ENCODE measurements at places on chromosomes 12 and 14.

DNA sequence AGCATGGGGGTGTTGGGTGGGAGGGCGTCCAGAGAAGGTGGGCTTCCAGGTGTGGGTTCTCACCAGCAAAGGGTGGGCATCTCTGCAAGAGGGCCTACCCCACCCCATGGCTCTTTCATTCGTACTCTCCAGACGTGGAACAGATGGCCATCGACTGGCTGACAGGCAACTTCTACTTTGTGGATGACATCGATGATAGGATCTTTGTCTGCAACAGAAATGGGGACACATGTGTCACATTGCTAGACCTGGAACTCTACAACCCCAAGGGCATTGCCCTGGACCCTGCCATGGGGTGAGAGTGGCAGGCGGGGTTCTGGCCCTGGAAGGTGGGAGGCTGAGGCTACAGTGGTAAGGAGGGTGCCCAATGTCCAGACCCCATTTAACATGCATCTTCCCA is 6.7 kb upstream of the LRP1-AS start:
- no peak for DNase-seq

- no peak for DNase-seq
These were observed 751.1 kb downstream of the TMEM121 start for GRCh38 chr14:106277503-106277902.

DNA sequence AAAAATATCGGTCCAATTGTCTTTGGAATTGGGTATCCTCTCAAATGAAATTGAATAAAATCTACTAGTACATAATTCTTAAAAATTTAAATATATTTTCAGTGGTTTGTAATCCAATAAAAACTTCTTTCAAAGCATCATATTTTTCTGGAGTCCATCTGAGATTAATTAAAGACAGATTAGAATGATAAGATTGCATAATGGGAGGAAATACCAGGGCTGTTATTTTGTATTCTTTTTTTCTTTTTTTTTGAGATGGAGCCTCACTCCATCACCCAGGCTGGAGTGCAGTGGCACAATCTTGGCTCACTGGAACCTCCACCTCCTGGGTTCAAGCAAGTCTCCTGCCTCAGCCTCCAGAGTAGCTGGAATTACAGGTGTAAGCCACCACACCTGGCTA is 103.8 kb downstream of the TMTC3 start:
- no peak for DNase-seq

DNA sequence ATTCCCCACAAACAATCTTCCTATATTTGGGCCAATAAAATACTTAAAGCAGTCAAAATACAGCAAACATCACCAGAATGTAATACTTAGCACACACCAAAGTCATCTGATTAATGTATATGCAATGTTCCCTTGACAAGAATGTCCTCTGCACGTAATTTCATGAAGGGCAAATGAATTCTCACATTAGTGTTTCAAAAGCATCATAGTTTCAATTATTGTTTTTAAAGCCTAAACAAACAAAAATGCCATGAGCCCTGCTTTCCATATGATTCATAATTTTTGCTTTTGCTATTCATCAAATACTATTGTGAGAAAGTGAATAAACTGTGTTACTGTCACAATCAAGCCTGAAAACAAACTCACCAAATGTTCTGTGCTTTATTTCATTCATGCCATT is 156.0 kb downstream of the EPS8 start:
- DNase-seq: no peak

DNA sequence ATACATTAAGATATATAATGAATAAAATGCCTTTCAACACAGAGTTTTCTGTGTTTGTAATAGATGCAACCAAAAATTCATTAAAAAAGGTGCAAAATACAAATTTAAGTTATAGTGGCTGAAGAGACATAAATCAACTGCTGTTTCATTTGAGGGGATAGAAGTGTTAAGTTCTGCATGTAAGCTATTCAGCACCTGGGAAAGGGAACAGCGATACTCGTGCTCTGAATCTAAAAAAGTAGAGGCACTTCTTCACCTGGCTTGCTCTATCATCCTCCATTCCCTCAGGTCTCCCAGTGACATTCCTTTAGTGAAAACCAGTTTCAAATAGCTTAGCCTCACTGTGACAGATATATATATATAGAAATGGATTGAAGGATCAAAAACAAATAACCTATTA is 222.6 kb downstream of the ACSS3 start:
- no peak for DNase-seq

DNA sequence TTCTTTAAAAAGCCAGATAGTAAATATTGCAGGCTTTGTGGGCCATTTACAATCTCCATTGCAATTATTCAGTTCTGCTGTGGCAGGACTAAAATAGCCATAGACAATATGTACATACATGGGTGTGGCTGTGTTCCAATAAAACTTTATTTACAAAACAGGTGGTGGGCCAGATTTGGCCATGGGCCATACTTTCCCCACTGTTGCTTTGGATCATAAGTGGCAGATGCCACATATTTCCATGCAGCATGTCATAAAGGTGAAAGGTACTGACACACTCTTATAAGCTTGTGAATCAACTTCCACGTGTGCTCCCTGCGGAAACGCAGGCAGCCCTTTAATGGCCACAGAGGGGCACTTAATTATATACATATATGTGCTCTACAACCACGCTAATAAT is 244.4 kb upstream of the FOXN3 start:
- no peak for DNase-seq

- no peak for DNase-seq
These were observed 1241.4 kb upstream of the TMEM132C start for GRCh38 chr12:127025545-127025944.

DNA sequence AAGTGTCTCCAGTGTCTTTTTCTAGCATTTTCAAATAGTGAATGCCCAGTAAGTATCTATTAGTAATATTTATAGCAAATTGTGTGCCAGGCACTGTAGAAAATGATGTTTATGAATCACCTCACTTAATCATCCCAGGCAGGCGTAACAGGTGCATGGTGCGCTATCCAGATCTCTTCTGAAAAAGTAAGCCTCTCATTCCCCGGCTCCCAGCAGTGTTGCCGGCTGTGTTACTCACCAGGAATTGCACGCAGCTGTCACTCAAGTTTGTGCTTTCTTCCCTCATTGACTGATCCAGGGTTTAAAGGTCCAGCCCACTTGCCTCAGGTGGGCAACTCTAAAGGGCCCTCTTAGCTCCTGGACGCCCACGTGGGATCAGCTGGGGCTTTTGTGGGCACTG is 173.8 kb upstream of the RASSF8 start:
- no peak for DNase-seq

DNA sequence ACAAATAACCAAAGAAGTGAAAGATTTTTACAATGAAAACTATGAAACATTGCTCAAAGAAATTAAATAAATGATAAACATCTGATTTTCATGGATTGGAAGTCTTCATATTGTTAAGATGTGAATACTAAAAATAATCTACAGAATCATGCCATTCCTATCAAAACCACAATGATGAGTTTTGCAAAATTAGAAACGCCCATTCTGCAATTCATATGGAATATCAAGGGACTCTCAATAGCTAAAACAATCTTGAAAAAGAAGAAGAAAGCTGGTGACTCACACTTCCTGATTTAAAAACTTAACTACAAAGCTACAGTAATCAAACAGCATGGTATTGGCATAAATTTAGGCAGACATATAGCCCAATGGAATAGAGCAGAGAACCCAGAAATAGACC is 40.2 kb upstream of the CCT2 start:
- no peak for DNase-seq

- no peak for DNase-seq
These were observed 68.2 kb upstream of the EVL start for GRCh38 chr14:99996951-99997571.

GRCh38 chr12:55652352-55652751 is 15.7 kb downstream of the OR10P1 start:
- DNase-seq: no peak

GRCh38 chr12:103530307-103531066 is 34.7 kb upstream of the C12orf42 start:
- DNase-seq: no peak

GRCh38 chr12:23415180-23415579 is 534.3 kb downstream of the SOX5 start:
- no peak for DNase-seq

DNA sequence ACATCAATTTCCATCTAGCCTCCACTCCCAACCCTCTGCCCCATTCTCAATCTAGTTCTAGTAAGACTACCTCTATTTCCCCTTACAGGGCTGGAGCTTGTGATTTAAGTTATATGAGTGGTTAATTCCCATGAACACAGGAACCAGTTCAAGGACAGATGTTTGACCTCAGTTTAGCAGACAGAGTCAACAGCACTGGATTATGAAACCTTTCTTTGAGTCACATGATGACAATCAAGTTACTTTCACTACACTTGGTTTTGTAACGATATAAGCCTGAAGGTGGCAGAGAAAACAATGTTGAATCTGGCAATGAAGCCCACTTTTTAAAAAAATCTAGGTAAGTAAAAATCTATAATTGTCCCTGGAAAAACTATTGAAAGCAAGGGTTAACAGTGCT is 1646.2 kb upstream of the FLRT2 start:
- DNase-seq: no peak

- DNase-seq: no peak
These were observed 31.7 kb downstream of the GALNT4 start for GRCh38 chr12:89492883-89493282.
